ENCODE measurements at places on chromosomes 16 and 17.

GRCh38 chr16:89906140-89907025 is 12.3 kb upstream of the MC1R start:
- peak; percentile 25 for DNase-seq

GRCh38 chr17:40327244-40327729 is 18.3 kb downstream of the RARA start:
- DNase-seq = no peak

GRCh38 chr17:45048795-45049563 is 2.5 kb downstream of the DCAKD start:
- DNase-seq = peak; percentile 52

DNA sequence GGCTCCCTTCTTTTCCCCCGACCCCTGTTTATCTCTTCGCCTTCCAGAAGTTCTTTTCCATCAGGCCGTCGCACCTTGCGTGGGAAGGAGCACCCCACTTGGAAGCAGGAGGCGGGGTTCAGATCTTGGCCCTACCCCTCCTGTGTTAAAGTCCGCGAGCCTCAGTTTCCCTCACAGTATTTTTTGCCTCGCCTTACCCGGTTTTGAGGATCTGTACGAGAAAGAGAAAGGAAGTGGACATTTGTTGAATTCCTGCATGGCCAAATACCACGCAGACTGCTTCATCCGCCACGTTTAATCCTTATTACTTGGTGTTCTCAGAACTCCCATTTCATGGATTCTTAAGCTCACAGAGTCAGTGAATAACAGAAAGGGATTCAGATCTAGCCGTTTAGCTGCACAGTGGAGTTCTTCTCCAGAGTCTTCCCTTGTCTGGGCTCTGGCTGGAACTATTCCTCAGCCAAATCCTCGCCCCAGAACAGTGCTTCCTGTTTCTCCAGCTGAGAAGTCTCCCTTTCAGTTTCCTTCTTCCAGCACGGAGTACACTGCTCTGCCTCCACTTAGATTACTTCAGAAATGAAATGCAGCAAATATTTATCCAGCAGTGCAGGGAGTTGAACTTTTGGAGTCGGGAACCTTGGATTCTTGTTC is 590 bp downstream of the TMEM219 start:
- no peak for DNase-seq

DNA sequence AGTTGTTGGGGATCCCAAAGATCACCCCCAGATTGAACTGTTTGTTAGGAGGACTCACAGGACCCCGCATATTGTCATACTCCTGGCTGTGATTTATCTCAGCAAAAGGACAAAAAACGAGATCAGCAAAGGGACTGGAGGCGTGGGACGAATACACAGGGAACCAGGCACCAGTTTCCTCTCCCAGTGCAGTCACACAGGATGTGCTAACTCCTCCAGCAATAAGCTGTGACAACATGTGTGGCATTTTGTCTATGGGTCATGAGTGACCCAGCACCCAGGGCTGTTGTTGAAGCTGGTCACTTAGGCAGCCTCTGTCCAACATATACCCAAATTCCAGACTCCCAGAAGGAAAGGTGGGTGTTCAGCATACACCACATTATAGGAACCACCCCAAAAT is 60.9 kb downstream of the CPPED1 start:
- DNase-seq = no peak

GRCh38 chr17:31541559-31541958 is 150.1 kb downstream of the RAB11FIP4 start:
- DNase-seq = no peak

GRCh38 chr16:84324434-84325262 is 30.0 kb downstream of the WFDC1 start:
- DNase-seq = no peak

- DNase-seq = no peak
Measured at GRCh38 chr17:39750131-39751015, 12.6 kb downstream of the GRB7 start.

- DNase-seq = no peak
Measured at GRCh38 chr16:67803894-67804293, 2.5 kb downstream of the RANBP10 start.

DNA sequence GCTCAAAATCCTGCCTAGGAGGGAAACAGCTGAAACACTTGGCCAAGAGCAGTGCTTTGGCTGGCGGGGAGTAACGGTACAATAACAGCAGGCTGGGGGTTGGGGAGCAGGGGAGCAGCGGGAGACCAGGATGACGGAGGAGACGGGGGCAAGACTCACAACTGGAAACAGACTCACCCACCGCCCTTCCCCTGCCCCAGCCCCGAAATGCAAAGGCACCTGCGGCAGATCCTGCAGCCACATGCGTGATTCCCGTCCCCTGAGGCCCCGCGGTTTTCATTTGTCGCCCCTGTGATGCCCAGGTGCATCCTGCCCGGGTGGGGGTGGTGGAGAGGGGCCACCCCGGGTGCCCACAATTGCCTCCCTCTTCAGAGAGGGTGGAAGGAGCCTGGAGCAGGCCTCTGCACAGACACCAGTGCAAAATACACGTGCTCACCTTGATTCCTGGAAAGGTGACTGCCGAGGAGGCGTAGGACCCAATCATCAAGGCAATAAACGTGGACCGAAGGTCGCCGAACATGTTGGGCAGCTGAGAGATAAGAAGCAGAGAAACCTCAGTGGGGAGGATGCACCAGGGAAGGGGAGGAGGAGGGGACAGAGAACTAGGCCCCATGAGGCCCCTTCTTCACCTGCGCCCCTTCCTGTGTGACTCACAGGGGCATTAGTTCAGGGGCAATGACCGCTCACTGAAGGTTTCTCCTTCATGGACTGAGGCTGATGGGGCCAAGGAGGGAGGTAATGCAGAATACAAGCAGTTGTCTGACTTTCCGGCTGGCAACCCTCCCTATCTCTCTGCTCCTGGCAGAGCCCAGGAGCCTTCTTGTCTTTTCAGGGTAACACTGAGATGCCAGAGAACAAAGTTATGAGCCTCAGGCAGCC is 30.4 kb upstream of the PITPNA start:
- DNase-seq = no peak

DNA sequence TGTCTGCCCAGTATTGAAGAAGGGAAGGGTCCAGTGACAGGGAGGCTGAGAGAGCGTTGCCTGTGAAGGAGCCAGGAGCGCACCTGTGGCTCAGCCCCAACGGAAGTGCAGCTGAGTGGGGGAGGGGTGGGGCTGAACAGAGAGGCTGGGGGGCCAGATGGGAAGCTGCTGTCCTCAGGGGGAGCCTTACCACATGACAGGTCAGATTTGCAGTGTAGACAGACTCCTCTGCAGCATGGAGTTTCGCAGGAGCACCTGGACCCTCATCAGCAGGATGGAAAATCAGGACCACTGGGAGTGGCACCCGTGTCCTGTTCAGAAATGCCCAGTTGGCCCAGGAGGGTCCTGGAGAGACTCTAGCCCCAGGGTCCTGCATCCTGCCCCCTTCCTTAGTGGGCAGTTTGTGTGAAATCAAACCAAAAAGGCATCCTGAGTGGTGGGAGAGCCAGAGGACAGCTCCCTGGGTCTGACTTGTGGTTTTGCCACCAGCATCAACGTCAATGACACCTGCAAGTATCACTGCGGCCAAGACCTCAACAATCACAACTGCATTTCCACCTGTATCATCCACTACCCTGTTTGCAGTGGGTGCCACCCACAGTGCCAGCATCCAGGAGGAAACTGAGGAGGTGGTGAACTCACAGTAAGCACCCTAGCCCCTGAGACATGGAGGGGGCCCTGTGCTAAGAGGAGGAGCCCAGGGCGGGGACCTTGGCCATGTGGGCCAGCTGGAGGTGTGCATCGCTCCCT is 7.8 kb downstream of the CD300A start:
- no peak for DNase-seq

GRCh38 chr17:51128076-51128475 is 7.4 kb upstream of the SPAG9 start:
- DNase-seq = peak; percentile 63

DNA sequence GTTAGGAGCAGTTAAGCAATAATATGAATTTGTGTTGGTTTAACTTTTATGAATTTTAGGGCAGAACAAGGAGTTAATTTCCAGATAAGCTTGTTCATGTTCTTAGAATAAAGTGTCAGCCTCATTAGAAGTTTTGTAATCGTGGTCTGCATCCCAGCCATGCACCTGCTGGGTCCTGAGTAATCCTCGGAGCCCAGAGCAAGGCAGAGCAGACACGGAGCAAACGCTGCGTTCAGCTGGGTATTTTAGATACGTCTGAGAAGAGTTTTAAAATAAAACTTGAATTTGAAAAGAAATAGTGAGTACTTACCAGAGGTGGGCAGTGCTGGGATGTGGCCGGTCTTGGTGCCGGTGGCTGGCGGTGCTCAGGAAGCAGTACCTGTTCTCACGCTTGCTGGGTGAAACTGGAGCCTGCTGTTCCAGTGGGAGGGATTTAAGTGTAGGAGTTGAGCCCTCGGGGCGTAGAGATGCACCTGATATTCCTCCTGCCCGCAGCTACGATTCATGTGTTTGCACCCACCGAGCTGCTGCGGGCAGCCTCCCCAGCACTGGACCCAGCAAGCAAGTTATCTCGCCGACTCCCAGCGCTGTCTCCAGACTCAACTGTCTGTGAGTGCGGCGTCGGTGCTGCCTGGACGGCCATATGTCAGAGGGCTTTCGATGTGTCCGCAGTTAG is at the start of gene ZNF750:
Gene ZNF750, minus strand, starts transcription at position 406 of the 676 bp plus-strand sequence. CDS start 7,568 bp downstream, outside the sequence.
- DNase-seq = no peak

DNA sequence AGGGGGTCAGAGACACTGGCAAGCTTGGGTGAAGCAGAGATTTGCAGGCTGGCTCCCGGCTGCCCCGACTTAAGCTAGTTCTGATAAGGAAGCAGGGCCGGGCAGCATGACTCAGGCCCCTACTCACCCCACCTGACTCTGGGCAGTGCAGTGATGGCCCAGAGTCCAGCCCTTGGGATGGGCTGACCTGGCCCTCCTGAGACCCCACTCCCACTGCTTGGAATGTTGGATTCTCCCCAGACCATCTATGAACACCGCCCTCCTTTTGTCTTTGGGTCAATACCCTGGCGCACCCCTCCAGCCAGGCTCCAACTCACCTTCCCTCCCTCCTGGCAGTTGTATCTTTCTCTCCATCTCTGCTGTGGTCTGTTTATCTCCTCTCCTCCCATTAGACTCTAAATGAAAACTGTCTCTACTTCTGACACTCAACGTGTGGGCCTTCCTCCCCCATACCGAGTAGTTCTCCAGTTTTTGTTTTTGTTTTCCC is 21.0 kb downstream of the LGALS3BP start:
- DNase-seq = peak; percentile 68

DNA sequence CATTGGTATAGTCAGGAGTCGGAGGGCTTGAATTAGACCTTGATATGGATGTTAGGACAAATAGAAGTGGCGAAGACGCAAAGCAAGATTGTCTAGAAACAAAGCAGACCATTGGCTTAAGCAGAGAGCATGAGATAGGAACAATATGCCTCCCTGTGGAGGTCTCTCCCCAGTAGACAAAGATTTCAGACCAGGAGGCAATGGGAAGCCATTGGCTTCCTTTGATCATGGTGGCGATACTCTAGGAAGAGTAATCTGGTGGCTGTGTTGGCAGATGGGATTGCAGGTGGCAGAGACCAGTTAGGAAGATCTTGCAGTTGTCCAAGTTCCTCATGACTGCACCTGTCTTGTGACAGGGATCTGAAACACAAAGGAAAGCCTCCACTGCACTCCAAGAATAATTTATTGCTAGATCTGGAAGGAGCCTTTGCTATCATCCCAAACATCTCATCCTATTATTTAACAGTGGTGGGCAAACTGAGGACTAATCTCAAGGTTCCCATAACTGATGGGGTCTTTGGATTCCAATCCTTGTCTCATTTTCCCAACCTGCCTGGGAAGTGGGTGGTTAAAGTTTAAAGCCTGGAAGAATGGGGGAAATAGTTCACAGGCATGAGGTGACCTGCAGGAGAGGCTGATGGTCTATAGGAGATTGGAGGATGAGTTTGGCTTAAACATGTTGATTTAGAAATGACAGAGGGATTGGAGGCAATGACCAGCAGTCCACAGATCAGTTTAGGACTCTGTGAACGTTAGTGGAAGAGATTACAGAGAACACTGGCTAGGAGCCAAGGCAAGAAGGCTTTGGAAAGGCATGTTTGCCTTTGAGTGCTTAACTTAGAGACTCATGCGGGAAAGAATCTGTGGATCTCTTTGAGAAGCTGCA is 37.0 kb downstream of the HLF start:
- no peak for DNase-seq

GRCh38 chr17:81443269-81443668 is 48.0 kb downstream of the BAHCC1 start:
- DNase-seq = no peak

GRCh38 chr16:1723450-1724147 is 17.6 kb downstream of the MAPK8IP3 start:
- peak; percentile 41 for DNase-seq

DNA sequence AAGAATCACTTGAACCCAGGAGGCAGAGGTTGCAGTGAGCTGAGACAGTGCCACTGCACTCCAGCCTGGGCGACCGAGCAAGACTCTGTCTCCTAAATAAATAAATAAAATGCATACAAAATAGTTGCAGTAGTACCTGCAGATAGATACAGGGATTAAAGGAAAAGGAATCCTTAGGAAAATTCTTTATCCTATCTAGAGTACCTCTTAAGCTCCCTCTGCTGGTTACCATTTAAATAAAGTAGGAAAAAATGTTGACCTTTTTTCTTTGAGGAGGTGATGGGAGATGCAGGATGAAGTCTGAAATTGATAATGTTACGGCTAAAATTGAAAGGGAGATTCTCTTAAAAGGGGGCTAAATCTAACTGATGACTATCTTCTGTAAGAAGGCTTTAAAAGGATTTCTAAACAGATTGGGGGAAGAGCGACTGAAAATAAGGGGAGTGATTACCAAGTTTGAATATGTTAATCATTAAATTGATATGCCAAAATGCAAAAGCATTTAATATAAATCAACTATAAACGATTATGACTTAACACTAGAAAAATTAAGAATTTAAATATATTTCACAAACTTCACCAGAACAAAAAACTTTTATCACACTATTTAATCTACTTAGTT is 29.4 kb downstream of the C16orf87 start:
- peak; percentile 37 for DNase-seq

DNA sequence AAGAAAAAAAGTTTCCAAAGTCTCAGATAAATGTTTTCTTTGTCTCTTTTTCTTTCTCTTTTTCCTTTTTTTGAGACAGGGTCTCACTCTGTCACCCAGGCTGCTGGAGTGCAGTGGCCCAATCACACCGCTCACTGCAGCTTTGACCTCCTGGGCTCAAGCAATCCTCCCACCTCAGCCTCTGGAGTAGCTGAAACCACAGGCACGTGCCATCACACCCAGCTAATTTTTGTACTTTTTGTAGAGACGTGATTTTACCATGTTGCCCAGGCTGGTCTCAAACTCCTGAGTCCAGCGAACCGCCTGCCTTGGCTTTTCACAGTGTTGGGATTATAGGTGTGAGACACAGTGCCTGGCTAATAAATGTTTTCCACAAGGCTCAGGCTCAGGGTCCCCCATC is 53.3 kb upstream of the KSR1 start:
- DNase-seq = no peak

GRCh38 chr16:77062878-77063675 is 127.9 kb upstream of the MON1B start:
- DNase-seq = no peak
